ENCODE measurements at places on chromosomes 3 and 15. TPM values are rescaled to one million over a fixed set of nuclear protein-coding genes. Genes with fewer than 3 reads are reported as not detected.

DNA sequence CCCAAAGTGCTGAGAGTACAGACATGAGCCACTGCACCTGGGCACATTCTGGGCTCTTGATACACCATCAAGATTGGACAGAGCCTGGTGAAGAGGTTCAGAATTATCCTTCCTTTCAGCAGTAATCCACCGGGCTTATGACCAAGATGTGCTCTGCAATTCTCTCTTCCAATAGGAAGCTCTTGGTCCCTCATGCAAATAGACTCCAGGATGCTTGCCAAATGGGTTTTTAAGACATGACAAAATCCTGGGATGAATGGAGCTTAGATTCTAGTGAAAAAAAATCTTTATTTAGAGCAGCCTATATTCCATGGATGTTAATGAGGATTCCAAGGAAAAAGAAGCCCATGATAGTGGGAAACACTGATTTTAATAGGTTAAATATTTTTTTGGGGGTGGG, 119.1 kb downstream of the SV2B start:
- no peak for DNase-seq

XCR1 gene
- not detected for polyA plus RNA-seq

DNA sequence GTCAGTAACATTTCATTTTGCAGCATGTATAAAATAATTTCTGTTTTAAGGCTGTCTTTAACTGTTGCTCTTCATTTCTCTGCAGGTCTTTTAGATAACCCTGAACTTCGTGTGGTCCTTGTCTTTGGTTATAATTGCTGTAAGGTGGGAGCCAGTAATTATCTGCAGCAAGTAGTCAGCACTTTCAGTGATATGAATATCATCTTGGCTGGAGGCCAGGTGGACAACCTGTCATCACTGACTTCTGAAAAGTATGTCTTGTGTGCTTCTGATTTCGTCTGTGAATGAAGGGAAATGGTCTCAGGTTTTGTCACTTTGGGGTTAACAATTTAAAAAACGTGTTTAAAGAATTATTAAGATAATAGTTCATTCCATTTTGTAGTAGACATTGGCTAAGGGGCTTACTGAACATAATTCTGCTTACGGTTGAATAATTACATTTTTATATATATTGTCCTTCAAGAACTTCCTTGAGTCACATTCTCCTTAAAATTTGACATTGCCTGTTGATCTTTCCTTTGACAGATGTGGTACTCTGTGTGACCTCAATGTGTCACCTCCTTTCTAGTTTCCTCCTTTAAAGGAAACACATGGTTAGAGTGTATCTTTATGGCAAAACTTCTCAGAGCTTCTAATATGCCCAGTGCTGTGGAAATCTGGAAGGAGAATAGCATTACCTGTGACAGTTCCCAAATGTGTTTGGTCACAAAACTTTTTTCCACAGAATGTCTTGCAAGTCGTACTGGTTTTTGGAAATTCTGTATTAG, 26.3 kb downstream of the FBXO22 start:
- DNase-seq = no peak

WDR93 gene
- polyA plus RNA-seq = not detected

DNA sequence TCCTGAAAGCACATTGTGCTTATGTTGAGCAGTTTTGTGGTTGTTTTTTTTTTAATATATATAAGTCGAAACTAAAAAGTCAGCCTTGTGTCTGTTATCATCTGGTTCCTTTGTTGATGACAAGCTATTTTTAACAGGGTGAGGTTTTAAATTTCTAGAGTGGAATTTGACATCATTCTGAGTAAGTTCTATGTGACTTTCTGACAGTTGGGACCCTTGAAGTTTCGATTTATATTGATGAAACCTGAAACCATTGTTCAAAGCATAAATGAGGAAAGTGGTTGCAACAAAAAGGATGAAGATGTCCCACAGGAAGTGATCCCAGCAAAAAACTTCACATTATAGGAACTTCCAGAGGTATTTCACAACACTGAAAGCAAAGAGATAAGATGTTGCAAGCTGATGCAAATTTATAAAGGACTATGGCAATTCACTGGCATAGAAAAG, 94.0 kb downstream of the CYP19A1 start:
- DNase-seq = no peak

DNA sequence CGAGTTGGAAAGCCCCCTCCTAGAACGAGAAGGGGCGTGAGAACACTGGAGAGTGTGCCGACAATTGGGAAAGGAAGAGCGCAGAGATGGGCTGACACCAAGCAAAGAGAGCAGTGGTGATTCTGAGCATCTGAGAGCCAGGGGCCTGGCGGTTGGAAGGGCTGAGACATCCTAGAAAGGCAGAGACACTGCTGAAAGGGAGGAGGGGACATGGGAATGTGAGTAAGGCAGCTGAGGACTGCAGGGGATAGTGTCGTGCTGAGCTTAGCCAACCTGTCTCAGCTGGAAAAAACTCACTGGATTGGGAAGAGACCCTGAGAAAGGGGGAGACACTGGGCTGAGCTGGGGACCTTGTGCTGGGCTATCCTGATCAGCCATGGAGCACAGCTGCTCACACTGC, 58.1 kb upstream of the SLC6A6 start:
- no peak for DNase-seq

DNA sequence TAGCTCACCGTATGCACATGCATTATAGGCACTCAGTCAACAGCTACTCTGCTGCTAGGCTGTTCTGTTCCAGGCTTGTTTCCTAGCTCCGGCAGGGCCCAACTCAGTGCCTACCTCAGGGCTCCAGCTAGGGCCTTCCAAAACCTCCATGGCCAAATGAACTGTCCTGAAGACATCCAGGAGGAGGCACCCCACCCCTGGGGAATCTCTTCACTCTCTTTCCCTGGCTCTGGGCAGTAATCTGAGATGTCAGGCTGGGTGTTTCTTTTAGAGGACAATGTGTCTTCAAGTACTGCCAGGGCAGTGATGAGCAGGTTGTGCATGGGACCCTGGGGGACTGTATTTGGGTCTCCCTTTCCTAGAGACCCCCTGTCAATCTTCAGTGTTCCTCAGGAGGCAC, 38.3 kb upstream of the TPM1 start:
- no peak for DNase-seq

- no peak for DNase-seq
These were observed 106.5 kb downstream of the ZNF609 start for GRCh38 chr15:64566629-64567427.

CCDC33 gene
- not detected for polyA plus RNA-seq

- no peak for DNase-seq
These were observed 27.2 kb upstream of the CPB1 start for GRCh38 chr3:148800414-148800813.

DNA sequence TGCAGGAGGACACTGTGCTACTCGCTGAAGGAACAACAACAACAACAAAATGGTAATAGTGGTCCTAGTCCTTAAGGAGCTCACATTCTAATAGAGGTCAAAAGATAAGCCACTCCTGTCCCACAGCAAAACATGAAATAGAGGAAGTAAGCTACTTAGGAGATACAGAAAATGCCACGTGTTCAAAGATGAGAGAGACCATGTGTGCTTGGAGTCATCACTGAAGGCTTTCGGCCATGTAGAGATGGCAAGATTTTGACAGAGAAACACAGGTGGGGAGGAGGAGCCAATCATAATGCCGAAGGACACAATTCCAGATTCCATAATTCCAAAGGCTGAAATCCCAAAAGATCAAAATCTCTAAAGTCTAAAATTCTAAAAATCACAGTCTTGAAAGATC, 24.8 kb upstream of the RIOX2 start:
- no peak for DNase-seq

DNA sequence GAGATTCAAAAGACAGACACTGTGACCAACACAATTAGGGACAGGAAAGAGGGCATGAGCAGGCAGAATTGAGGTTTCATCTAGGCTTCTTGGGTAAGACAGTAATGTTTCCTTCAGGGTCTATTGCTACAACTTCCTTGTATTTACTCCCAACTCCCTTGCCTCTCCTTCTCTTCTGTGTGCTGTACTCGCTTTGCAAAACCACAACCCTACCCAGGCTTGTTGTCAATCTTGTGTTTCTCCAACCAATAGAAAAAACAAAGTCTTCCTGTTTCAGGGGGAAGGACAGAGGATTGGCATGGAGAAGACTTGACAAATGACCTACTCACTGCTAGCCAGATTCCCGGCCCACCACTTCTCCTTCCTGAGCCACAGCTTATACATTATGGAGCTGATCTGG, 36.3 kb upstream of the MASP1 start:
- DNase-seq = no peak

GRCh38 chr15:60264566-60264965, 133.2 kb downstream of the ANXA2 start:
- no peak for DNase-seq
